ENCODE measurements at places on chromosomes 7 and 10.

- no peak for DNase-seq
Observed at GRCh38 chr10:131870831-131871672, 29.8 kb upstream of the PPP2R2D start.

GRCh38 chr10:77741746-77742145 lies 104.1 kb upstream of the KCNMA1 start:
- DNase-seq: no peak

GRCh38 chr10:80485946-80486764 lies 32.0 kb downstream of the TSPAN14 start:
- DNase-seq: no peak

- no peak for DNase-seq
Observed at GRCh38 chr7:36573066-36573465, 151.2 kb downstream of the AOAH start.

- no peak for DNase-seq
Observed at GRCh38 chr10:82020999-82021398, 146.0 kb downstream of the NRG3 start.

DNA sequence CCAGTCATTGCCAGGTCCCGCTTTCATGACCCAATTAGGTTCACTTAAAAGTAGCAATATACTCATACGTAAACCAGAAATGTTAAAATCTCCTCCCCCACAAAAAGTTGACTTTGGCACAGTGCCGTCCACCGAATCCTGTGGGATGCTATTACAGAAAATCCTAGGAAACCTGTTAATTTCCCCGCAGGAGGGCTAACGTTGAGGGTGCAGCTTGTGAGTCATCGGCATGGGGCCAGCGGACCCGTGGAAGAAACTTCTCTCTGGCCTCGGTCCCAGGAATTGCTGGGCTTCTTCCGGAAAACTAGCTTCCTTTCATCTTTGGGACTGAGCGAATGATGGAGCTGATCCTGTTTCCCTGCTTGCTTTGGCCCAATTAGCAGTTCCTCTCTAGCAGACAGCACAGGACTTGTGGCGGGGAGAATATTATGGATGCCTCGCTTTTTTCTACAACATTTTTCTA lies 13.5 kb downstream of the CRYGN start:
- no peak for DNase-seq

DNA sequence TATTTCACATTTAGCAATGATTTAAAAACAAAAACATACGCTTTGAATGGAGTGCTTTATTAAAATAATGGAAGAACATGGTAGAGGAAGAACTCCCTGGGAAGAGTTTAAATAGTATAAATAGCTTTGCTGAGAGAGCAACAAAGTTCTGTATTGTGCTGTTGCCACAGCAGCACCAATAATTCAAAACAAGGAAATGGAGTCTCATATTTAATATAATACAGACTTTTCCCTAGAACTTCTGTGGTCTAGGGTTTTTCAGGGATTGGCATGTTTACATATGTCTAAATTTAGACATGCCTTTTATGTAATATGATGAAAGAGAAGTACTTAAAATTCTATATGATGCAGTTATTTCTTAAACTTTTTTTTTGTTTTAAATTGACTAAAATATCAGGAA lies 217.2 kb upstream of the HDAC9 start:
- DNase-seq: no peak

- DNase-seq: peak; percentile 21
Observed at GRCh38 chr7:129169686-129170440, 18.6 kb upstream of the SMO start.

- DNase-seq: no peak
Observed at GRCh38 chr10:86370006-86370585, 3.5 kb upstream of the GRID1 start.

GRCh38 chr10:92291616-92291865 lies 574 bp downstream of the MARCHF5 start:
- no peak for DNase-seq

GRCh38 chr10:3406556-3406955 lies 234.0 kb upstream of the PITRM1 start:
- DNase-seq: no peak

- no peak for DNase-seq
Observed at GRCh38 chr7:40175725-40176510, 41.1 kb downstream of the SUGCT start.

- DNase-seq: no peak
Observed at GRCh38 chr7:10767771-10768170, 205.9 kb upstream of the PHF14 start.

DNA sequence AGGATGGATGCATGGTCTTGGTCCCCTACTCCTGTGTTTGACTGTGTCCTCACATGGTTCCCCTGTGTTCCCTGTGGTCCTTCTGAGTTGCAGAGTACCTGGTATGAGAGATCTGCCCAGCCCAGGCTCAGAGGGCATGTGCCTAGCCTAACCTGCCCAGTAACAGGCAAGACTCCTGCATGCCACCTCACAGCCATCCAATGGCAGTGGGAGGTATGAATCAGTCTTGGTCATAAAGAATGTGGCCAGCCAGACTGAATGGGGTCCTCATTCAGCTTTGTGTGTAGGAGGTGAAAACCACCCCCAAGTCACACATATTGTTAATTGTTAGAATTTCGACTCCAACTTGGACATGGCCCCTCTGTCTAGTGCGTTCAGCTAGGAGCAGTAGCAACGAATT lies 17.2 kb upstream of the GPR158 start:
- DNase-seq: no peak

DNA sequence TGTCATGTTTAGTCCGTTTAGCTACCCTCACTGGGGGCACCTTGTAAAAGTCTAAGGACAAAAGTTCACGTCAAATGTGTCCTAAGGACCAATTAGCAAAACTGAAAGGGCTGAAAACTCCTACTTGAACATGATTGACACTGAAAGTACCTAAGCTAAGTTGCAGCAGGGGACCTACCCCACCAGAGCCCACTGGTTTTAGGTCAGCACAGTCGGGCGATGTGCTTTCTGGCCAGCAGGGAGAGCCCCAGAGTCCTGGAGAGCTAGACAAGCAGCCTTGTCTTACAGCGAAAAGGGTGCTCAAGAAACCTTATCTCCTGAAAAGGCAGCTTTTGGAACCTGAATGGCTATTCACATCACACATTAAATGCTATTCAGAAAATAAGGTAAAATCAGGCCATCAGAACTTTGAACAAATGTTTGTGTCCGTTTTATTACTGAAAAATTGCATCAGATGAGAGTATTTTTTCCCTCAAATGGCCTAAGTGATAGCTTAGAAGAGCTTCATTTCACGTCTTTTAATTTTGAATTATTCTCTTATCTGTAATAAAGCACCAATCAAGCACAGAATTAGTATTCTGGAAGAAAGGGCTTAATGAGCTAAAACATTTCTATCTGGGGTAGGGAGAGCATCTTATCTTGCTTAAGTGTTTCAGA lies 52.2 kb upstream of the MKI67 start:
- peak; percentile 44 for DNase-seq

DNA sequence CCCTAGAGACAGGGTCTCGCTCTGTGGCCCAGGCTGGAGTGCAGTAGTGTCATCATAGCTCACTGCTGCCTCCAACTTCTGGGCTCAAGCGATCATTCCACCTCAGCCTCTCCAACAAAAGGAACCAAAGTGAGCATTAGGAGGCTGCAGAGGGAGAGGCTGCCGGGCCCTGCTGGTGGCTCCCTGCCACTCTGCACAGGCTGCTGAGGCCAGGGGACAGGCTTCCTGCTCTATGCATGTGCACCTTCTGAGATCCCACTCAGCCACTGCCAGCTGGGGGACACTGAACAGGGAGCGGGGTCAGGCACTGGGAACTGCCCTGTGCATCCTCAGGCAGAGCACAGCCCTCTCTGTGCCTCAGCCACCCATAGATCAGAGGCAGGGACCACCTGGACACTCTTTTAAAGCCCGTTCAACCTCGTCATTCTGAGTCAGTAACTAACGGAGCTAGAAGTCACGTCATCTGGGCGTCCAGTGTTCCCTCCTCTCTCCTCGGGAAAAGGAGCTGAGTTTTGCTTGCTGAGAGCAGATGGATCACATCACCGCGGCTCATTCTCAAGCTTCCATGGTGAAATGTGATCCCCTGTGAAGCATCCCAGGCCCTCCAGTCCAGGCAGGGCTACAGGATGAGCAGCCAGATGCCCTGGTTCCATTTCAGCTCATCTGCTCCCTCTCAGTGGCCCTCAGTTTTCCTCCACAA lies 109.6 kb downstream of the MYL10 start:
- DNase-seq: no peak

DNA sequence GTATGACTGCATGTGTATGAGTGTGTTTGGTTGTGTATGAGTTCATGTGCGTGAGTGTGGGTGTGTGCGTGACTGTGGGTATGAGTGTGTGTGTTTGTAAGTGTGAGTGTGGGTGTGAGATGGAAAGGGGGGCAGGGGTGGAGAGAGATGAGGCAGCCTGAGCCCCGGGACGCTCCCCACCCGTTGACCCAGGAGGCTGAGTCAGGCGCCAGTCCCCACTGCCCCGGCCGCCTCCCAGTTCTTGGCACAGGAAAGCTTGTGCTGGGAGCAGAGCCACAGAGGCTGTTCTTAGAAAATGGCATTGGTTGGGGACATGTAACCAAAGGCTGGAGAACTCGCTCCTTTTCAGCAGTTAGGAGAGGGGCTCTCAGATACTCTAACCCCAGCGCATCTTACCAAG lies 27.8 kb upstream of the NUB1 start:
- no peak for DNase-seq

DNA sequence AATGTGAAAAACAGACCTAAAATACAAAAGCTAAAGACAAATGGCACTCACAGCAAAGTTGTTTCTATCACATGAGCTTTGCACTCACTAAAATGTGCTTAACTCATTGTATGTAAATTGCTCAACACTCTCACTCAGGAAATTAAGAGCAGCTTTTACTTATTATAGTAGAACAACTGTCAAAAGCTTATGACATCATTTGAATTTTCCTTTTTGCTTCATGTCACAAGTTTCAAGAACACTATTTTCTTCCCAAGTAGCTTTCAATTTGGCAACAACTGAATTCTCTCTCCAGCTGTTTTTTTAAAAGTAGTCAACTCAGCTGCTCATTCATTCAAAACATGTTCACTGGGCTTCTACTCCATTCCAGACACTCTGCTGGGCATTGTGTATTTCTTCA lies 46.9 kb downstream of the ATE1 start:
- no peak for DNase-seq

DNA sequence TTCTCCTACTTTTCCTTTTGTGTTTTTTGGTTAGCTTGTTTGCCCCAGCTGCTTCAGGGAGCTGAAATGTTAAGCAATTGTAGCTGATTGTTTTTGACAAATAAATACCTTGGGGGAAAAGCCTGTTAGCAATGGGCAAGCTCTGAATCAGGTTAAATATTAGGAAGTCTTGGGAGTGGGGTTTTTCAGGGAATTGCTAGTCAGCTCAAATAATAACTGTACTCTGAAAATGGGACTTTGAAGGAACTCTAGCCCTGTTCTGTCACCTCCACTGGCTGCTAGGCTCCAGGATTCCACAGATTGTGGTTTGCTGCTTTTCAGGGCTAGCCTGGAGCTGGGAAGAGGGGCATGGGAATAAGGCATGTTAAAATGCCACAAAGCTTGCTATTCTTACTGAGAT lies 39.5 kb downstream of the ADK start:
- no peak for DNase-seq

DNA sequence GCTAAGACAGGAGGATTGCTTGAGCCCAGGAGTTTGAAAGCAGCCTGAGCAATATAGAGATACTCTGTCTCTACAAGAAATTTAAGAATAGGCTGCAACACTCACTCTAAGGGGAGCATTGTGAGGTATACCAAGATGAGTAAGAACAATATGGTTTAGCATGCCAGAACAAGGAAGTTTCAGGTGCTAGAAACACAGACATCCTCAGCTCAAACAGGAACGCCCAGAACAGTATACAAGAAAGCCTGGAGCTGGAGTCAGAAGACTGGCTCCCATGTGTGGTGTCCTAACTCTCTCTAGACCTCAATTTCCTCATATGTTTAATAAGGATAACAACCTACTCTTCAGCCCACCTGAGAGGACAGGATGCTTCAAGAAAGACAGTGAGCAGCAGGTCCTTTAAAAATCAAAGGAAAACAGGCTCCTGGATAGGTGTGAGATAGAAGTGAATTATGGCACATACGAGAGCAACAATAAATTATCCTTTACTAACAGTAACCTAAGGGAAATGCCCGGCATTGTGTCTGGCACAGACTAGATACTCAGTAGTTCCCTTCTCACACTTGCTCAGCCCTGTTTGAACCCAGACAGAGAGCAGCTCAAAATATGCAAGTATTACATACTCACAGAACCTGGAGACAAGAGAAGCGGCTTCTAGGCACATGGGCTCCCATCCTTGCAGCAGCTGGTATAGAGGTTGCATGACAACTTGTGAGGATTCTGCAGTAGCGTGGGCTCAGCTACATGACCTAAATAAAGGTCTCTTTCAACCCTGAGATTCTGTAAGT lies 45.4 kb downstream of the KAT6B start:
- DNase-seq: peak; percentile 34

DNA sequence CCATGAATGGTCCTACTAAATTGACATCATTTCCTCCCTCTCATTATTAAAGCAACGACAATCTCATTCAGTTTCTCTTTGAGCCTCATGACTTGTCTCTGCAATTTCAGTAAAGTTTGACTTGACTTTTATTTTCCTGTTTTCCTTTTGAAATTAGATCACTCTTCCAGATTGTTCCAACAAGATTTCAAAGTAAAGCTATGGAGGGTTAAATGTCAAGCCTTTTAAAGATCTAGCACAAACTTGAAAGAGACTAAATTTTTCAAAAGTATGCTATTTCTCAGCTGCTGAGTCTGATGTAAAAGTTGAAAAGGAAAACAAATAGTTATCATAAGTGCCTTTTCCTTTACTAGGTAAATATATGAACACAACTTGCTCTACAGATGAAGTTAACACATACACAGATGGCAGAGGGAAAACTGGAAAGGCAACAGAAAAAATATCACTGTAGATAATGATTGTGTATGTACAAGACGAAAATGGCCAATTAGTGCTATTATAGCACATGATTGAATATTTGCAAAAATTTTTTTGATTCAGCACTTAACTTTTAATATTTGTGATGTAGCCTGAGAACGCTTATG lies 200.6 kb downstream of the WDR11 start:
- DNase-seq: no peak

- DNase-seq: no peak
Observed at GRCh38 chr7:21867226-21867625, 78.5 kb downstream of the CDCA7L start.

Measured in activated naive CD4-positive, alpha-beta T cell treated with anti-CD3 and anti-CD28 coated beads, Interleukin-2, amount 50 U/mL, for 16 hours (primary cell).